ENCODE measurements at places on chromosomes 2 and 18. TPM values are rescaled to one million over a fixed set of nuclear protein-coding genes. Genes with fewer than 3 reads are reported as not detected.

Gene USP14
- total RNA-seq = 23.5 TPM

Gene LIPG
- total RNA-seq = 32.1 TPM

Gene EMILIN1
- 164 TPM for total RNA-seq

Gene GATA6
- total RNA-seq = 14.0 TPM

Gene FAM124B
- 6.4 TPM for total RNA-seq

Gene CABYR
- total RNA-seq = 5.1 TPM

Gene COL5A2
- total RNA-seq = 147 TPM

Gene LRRTM1
- 9.9 TPM for total RNA-seq

Gene FOXI3
- total RNA-seq = 0.06 TPM

Gene MERTK
- 17.3 TPM for total RNA-seq

Gene AP1S3
- 21.9 TPM for total RNA-seq

Gene WDR33
- 51.6 TPM for total RNA-seq

Gene CAVIN2
- 51.9 TPM for total RNA-seq

Gene NTSR2
- total RNA-seq = not detected

Gene FLACC1
- 3.5 TPM for total RNA-seq

Gene CDKL4
- 2.6 TPM for total RNA-seq

Gene WDR43
- 39.8 TPM for total RNA-seq

Gene STPG4
- not detected for total RNA-seq

Gene TDRD15
- total RNA-seq = 0.06 TPM

Measured in metanephros (tissue), 2 donors.